ENCODE measurements at places on chromosomes 11 and 22. TPM values are rescaled to one million over a fixed set of nuclear protein-coding genes. Genes with fewer than 3 reads are reported as not detected.

Gene SLC22A8
- polyA plus RNA-seq = 51.0 TPM

Gene SEPTIN3
- 7.7 TPM for polyA plus RNA-seq

Gene FGF4
- not detected for polyA plus RNA-seq

Gene LARGE1
- 28.2 TPM for polyA plus RNA-seq

Gene CDHR5
- polyA plus RNA-seq = 46.0 TPM

Gene PLEKHA7
- 63.0 TPM for polyA plus RNA-seq

Gene ESAM
- 55.2 TPM for polyA plus RNA-seq

Gene CAPRIN1
- 317 TPM for polyA plus RNA-seq

Gene VWA5A
- 13.7 TPM for polyA plus RNA-seq

Gene OR51A7
- not detected for polyA plus RNA-seq

Gene CELF1
- 136 TPM for polyA plus RNA-seq

Gene OR2AG1
- 0.10 TPM for polyA plus RNA-seq

Gene WBP2NL
- polyA plus RNA-seq = 8.4 TPM

Gene KRTAP5-11
- 0.76 TPM for polyA plus RNA-seq

Gene CSNK2A3
- 1.9 TPM for polyA plus RNA-seq

Gene APOA5
- polyA plus RNA-seq = not detected

Gene OR8D1
- polyA plus RNA-seq = not detected

Gene SAA1
- not detected for polyA plus RNA-seq

Gene TRPC6
- polyA plus RNA-seq = 10.2 TPM

Gene SLC25A17
- 48.8 TPM for polyA plus RNA-seq

Gene TIMP3
- 121 TPM for polyA plus RNA-seq

Gene CLCF1
- polyA plus RNA-seq = 7.0 TPM

Gene HTR3B
- polyA plus RNA-seq = 0.12 TPM

Gene C11orf87
- polyA plus RNA-seq = 0.22 TPM

Gene TH
- polyA plus RNA-seq = 1.6 TPM

Gene LRRC74B
- polyA plus RNA-seq = 0.27 TPM

Gene INPP5J
- polyA plus RNA-seq = 4.9 TPM

Gene OR5A1
- polyA plus RNA-seq = 0.03 TPM

Gene CNIH2
- 5.4 TPM for polyA plus RNA-seq

Gene POU2AF1
- polyA plus RNA-seq = 0.90 TPM

Gene RNF169
- 21.4 TPM for polyA plus RNA-seq

Gene RGL4
- polyA plus RNA-seq = 4.7 TPM

Gene B4GALNT4
- polyA plus RNA-seq = 65.8 TPM

Gene LUZP2
- polyA plus RNA-seq = 1.7 TPM

Gene ABCC8
- 1.2 TPM for polyA plus RNA-seq

Gene APOBEC3B
- polyA plus RNA-seq = 4.4 TPM

Gene DEPDC7
- 8.6 TPM for polyA plus RNA-seq

Gene LRRC10B
- 0.63 TPM for polyA plus RNA-seq

Gene DMC1
- polyA plus RNA-seq = 8.1 TPM

Gene OLFML1
- 33.1 TPM for polyA plus RNA-seq

Gene TSGA10IP
- polyA plus RNA-seq = 0.23 TPM

Gene PKP3
- 6.6 TPM for polyA plus RNA-seq

Measured in left kidney (tissue), 8 donors.